Stimulated activated CD8-positive, alpha-beta memory T cell treated with anti-CD3 and anti-CD28 coated beads, Interleukin-15, amount 100 ng/mL, for 48 hours (primary cell): ENCODE measurements at places on chromosomes 1 and 21.

GRCh38 chr1:246051909-246052518 lies 455.1 kb downstream of the SMYD3 start:
- DNase-seq = no peak

GRCh38 chr1:240092301-240093119 lies 827 bp downstream of the FMN2 start:
- no peak for DNase-seq

- DNase-seq = no peak
Observed at GRCh38 chr1:161484613-161485012, 20.6 kb upstream of the FCGR2A start.

DNA sequence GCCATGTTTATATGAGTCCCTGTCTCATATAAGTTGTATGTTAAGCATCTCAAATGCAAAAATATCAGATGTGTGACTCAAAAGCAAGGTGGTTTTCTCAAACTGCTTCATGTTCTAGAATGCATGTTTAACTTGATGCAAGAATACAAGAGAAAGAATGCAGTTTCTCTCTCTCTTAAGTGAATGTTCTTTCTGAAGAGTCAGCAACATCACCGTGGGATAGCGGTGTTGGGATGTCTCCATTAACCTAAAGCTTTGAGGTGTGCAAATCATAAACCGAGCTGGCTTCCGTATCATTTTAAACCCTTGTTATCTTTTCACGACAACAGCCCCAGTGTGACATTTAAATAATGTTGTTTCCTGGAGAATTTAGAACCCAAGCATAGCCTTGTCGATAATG lies 48.4 kb upstream of the TARBP1 start:
- DNase-seq = no peak

GRCh38 chr1:47742890-47743760 lies 254.1 kb downstream of the TRABD2B start:
- DNase-seq = no peak

- peak; percentile 18 for DNase-seq
Observed at GRCh38 chr21:44965251-44966022, 25.6 kb downstream of the SLX9 start.

DNA sequence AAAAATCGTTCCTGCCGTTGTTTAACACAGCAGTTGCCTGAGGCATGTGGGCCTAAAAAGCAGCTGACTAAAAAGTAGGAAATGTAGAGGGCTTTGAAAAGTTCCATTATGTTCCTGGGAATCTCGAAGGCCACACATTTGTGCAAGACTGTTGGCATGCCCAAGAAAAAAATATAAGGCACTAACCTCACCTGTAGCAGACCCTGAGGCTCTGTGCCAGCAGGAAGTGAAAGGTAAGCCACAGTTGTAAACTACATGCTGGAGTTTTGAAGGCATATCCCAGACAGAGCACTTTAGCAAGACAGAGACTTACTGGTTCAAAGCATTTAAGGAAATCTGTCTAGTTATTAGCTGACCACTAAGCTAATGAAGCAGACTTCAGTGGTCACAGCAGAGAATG lies 52.7 kb downstream of the TRMT1L start:
- no peak for DNase-seq

- no peak for DNase-seq
Observed at GRCh38 chr1:61391730-61392129, 309.4 kb downstream of the NFIA start.

- DNase-seq = no peak
Observed at GRCh38 chr1:56788588-56788987, 30.6 kb downstream of the FYB2 start.

DNA sequence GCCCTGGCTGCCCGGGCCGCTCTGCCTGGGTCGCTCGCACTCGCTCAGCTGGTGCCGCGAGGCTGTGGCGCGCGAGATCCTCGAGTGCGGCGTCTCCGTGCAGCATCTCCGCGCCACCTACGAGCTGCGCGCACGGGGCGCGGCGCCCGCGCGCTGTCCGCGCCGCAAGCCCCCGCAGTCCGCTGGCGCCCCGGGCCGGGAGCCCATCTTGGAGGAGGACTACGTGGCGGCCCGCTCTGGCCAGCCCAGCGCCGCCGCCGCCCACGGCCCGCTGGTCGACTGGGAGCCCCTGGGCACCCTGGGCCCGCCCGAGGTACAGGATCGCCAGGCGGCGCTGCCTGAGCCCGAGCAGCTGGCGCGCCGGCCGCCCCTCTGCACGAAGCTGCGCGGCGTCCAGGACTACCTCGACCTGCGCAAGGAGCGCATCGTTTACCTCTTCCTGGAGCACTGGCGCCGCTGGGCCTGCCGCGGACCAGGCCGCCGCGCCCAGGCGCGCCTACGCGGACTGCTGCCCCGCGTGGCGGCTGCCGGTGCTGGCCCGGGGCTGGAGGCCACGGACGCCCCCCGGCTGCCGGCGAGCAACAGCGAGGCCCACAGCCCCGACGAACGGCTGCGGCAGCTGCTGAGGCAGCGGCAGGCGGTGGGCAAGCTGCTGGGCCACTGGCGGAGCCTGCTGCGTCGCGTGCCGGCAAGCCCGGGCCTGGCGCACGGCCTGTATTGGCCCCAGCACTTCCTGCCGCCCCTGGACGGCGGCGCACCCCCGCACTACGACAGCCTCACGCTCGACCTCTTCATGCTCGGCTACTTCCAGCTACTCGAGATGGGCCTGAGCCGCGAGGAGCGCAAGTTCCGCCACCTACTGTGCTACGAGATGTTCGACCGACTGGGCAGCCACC lies 10.9 kb downstream of the TNFRSF25 start:
- no peak for DNase-seq

GRCh38 chr21:39531064-39531463 lies 79.3 kb downstream of the SH3BGR start:
- DNase-seq = no peak

DNA sequence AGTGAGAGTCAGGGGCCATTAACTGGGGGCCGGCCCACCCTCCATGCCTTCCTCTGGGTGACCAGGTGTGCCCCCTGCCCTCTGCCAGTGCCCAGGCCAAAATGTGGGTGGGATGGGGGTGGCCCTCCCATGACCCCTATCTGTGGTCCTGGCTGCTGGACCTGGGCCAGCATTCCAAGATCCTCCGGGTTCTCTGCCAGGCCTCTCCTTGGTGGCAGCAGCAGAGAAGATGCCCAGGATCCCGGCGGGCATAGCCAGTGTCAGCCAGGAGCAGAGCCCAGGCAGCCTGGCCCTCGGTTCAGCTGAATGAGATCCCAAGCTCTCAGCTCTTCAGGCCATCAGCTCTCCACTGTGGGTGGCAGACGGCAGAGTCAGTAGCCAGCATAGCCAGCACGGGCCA lies 31.3 kb upstream of the ACTRT2 start:
- DNase-seq = no peak

- no peak for DNase-seq
Observed at GRCh38 chr1:12585536-12585935, 32.5 kb downstream of the DHRS3 start.

GRCh38 chr1:198295225-198295624 lies 138.4 kb downstream of the NEK7 start:
- no peak for DNase-seq

- no peak for DNase-seq
Observed at GRCh38 chr1:233433436-233434210, 106.1 kb downstream of the MAP3K21 start.

GRCh38 chr21:33015096-33015495 lies 10.6 kb upstream of the OLIG2 start:
- no peak for DNase-seq

- no peak for DNase-seq
Observed at GRCh38 chr1:25800703-25801377, 847 bp downstream of the SELENON start.

DNA sequence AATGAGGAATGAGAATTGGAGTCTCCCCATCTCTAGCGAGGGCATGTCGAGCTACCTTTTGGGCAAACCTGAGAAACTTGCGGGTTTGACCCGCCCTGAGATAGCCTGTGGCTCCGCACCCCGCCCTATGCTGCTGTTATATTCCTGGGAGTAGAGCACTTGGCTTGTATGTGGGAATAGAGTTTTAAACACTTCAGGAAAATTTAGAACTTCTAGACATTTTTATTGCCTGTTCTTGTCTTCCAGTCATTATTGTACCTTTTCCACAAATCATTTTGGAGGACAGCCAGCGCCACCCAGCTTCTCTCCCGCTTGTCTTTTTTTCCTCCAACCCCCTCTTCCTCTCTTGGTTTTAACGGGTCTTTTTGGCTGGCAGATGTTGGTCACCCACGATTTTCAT lies 738 bp downstream of the GNPAT start:
- DNase-seq = no peak

- DNase-seq = no peak
Observed at GRCh38 chr1:158124034-158124433, 56.7 kb upstream of the CD1D start.

DNA sequence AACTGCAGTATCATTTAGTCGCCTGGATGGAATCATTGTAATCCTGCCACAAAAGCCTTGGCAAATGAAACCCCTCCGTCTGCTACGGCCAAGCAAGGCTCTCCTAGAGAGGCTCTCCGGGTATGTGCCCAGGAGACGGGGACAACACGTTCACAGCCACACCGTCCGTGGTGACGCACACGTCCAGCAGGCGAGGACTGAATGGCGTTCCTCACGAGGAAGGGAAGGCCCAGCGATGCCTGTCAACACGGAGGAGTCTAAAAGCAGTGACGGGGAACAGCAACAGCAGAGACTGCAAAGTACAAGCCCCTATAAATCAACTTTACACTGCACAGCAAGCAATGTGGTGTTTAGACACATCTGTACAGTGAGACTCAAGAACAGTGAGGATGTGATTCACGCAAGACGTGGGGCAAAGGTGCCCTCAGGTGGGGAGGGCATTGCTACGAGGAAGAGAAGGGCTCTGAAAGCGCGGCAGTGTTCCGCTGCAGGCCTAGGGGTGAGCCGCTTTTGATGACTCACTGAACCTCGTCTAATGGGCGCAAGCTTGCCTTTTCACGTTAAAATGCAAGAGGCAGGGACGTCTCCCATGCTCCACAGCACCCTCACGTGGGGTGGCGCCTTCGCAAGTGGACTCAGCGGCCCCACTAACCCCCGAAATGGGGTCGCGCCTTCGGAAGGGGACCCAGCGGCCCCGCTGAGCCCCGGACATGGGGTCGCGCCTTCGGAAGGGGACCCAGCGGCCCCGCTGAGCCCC lies 6.8 kb downstream of the WRAP73 start:
- no peak for DNase-seq

DNA sequence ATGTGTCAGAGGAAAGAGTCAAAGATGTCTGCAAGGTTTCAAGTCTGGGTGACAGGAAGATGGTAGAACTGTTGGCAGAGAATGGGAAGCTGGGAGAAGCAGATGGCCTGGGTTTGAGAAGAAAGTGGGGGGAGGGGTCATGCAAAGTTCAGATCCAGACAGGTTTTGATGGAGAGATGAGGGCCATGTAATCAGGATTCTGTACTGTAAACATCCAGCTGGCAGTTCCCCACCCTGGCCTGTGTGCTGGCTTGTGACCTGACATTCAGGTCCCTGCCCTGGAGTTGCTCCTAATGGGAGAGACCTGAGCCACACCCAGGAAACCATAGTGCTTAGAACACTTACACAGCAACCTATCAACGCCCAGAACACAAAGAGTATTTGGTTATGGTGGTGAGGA lies 15.6 kb upstream of the ETV3 start:
- no peak for DNase-seq

DNA sequence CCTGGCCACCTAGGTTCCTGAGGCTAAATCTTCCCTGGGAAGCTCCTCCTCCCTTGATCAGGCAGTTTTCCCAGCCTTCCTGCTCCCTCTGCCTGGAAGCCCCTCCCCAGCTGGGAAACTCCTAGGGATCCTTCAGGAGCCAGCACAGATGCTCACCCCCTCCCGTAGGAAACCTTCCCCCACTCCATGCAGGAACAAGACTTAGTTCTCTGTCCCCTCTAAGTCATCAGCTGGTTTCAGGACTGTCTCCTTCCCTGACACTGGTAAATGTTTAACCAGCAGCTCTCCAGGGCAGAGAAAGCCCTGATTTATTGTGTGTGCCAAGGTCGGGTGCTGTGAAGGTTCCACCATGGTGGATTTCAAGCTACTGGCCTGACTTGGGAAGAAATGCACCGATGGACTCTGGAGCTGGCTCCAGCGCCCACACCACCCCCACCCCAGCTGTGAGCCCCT lies 25.0 kb downstream of the TTC39A start:
- no peak for DNase-seq

GRCh38 chr1:233336554-233337456 lies 9.3 kb downstream of the MAP3K21 start:
- no peak for DNase-seq

DNA sequence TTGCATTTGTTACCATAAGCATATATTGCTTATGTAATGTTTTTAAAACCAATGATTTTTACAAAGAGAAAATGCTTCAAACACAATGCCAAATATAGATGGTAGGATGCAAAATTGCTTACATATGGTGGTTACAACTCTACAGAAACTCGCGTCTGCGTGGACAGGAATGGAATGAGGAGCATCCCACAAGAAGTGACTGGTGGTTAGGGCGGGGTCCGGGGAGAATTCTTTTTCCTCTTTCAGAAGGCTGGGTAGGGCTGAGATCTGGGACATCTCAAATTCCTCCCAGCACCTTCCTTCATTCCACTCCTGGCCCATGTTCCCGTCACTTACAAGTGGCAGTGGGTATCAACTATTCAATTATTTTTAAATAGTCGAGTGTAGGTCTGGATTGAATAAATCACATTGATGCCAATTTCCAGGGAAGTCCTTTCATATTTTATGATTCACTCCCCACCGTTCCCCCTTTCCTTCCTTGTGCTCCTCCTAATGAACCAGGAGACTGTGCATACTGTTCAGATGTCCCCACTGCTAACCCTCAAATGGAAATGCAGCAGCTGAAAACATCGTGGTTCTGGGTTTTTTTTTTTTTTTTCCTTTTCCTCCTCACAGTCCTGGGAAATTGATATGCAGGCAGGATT lies 174.5 kb upstream of the POU3F1 start:
- no peak for DNase-seq

- no peak for DNase-seq
Observed at GRCh38 chr1:223864084-223864483, 18.3 kb upstream of the TP53BP2 start.

- no peak for DNase-seq
Observed at GRCh38 chr1:5459839-5460610, 532.2 kb downstream of the NPHP4 start.

GRCh38 chr1:34896612-34897011 lies 32.8 kb downstream of the DLGAP3 start:
- no peak for DNase-seq

DNA sequence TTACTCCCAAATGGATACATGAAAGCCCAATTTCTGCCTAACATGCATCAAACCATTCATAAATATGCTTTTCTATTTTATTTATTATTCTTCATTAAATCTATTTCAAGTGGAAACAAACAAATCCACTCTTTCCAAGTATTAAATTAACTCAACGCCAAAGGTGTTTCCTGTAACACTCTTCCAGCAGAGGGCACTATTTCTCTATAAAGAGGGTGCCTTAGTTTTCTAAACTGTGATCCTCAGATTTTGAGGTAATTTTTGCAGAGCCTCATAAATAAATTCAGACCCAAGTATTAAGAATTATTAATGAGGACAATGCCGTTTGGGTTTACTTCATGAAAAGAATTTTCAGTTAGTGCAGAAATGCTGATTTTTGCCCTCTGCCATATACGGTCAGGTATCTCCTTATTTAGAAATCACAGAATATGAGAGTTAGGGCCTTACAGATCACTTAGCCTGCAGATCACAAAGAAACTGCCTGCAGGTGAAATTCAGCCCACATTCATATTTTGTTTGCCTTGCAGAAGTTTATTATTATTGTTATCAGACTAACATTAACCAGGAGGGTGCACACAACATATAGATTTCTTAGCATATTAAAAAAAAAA lies 40.1 kb upstream of the MYSM1 start:
- no peak for DNase-seq
